ENCODE measurements at places on chromosomes 2 and 18. TPM values are rescaled to one million over a fixed set of nuclear protein-coding genes. Genes with fewer than 3 reads are reported as not detected.

GRCh38 chr2:198611201-198611600 lies 806.8 kb downstream of the PLCL1 start:
- DNase-seq = no peak

DNA sequence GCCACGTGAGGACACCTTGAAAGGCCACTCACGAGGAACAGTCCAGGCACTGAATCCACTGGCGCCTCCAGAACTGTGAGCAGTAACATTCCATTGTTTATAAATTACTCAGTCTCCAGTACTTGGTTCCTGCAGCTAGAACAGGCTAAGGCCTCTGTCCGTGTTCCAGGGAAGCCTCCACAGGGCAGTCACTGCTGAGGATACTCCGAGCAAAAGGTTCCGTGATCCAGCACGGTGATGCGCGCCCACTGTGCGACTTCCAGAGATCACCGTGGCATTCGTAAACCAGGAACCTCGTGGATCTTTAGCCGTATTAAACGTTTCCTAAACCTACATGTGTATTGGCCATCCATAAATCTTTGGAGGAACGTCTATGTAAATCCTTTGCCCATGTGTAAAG lies 51.5 kb upstream of the SALL3 start:
- no peak for DNase-seq

DNA sequence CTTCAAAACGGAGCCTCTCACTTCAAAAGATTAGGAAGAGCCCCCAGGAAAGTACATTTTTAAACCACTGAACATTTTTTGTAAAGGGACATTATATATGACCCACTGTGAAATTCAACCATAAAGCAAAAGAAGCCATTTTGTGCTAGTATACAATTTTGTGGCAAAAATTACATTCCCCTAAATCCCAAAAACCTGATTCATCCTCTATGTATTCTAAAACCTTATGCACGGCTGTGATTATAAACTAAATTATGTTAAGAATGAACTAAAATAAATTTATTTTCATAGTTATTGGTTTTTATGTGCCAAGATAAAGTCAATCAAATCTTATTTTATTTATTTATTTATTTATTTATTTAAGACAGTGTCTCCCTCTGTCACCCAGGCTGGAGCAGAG lies 48.5 kb downstream of the RTN4 start:
- DNase-seq = no peak

GRCh38 chr2:137202318-137202717 lies 437.0 kb downstream of the THSD7B start:
- DNase-seq = no peak

The POTEI gene
- not detected for total RNA-seq
